ENCODE measurements at places on chromosomes 5 and 9.

DNA sequence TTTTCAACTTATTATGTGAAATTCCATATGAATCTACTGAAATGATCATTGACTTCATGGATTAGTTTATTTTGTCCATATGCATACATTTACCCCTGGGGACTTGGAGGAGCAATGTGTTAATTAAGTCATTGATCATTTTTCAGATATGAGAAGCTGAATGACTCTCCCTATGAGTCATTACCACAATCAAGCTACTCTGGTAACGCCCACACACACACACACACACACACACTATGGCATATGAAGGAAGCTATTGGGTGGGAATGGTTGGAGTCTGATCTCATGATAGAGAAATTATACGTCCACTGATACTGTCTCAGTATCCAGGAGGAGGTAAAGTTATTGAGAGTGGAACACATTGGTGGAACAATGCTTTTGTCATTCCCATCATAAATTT, 528.9 kb downstream of the AGTPBP1 start:
- no peak for DNase-seq

DNA sequence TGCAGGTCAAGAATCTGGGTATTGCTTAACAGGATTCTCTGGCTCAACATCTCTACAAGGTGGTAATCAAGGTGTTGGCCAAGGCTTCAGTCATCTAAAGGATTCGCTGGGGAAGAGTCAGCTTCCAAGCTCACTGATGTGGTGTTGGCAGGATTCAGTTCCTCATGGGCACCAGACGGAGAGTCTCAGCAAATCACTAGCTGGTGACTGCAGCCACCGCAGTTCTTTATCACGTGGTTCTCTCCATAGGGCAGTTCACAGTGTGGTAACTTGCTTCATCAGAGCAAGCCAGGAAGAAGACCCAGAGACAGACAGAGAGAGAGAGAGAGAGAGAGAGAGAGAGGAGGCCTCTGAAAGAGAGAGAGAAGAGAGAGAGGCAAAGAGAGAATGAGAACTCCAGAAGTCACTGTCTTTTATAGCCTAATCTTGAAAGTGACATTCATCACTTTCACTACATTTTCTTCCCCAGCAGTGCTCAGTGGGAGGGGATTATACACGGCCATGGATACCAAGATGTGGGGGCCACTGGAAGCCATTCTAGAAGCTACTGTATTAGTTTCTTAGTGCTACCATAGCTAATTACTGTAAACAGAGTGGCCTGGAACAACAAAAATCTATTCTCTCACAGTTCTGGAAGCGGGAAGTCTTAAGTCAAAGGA, 109.2 kb upstream of the SMIM23 start:
- DNase-seq: peak; percentile 3

- DNase-seq: no peak
Measured at GRCh38 chr9:111161015-111161415, 122.7 kb upstream of the LPAR1 start.

DNA sequence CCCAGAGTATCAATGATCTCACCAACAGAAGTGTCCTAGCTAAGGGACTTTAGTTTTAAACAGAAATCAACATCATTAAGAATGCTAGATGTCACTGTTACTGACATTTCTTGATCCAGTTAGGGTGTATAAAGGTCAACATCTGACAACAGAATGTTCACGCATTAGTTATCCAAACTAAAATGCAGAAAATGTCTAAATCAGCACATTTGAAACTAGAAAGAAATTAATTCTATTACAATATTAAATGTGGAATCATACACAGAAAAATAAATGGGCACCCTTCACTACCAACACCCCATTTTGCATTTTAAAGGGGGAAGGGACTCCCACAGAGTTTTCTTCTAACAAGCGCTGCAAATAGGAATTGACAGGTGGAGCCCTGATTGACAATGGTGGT, 24.5 kb downstream of the ELAVL2 start:
- DNase-seq: no peak

DNA sequence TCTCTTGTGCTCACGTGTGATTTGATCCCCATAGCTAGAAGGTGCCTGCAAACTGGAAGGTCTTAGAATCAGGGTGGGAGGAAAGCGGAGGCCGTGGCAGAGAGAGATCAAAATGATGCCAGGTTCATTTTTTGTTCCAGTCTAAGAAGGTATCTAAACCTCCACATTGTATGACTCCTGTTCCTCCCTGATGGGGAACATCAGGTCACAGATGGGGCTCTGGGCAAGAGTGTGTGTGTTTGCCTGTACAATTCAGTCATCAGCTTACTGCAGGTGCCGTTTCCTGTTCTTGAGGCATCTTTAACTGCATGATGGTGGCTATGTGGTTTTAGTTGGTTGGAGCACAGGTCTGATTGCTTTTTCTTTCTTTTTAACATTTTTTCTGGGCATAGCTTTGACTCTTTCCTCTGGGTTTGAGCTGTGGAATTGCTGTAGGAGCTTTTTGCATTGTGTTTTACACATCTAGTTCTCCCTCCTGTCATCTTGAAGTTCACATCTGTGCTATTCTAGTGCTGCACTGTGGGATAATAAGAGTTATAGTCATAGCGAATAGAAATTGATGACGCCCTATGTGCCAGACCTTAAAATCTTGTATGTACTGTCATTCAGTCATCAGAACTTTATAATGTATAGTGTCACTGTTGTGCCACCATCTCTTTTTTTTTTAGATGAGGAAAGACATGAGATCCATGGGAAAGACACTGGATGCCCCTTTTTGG, 30.8 kb downstream of the ARHGAP26 start:
- peak; percentile 58 for DNase-seq

DNA sequence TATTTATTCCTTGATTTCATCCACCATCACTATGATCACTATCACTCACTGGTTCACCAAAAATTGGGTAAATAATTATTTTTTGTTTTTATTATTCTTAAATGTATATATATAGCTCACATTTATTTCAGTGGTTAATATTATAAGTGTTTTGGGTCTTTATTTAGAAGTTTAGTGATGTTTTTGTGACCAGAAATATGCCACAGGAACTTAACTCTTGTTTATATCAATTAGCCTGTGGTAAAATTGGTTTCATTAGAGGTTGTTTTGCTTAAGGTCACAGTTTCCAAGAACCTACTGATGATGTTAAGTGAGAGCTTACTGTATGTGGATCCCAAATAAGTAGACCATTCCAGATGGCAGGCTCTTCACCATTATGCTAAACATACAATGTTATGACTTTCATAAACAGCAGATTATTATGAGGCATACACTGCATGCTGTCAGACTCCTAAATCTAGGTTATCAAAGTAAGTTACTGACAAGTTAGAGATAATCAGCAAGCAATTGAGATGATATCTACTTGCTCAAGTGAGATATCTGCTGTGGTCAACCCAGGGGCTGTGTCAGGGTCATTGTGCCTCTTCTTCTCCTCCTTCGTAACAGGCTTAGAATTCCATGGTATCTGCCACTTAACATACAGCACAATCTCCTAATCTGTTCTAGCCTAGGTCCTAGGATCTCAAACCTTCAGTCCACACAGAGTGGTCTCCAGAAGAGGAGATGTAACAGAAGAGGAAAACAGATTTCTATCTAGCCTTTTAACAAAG, 57.6 kb downstream of the NR3C1 start:
- no peak for DNase-seq
